ENCODE measurements at places on chromosomes 1 and 21. TPM values are rescaled to one million over a fixed set of nuclear protein-coding genes. Genes with fewer than 3 reads are reported as not detected.
A peak's percentile ranks its signal among the peaks of the same experiment; 100 is the strongest.

DNA sequence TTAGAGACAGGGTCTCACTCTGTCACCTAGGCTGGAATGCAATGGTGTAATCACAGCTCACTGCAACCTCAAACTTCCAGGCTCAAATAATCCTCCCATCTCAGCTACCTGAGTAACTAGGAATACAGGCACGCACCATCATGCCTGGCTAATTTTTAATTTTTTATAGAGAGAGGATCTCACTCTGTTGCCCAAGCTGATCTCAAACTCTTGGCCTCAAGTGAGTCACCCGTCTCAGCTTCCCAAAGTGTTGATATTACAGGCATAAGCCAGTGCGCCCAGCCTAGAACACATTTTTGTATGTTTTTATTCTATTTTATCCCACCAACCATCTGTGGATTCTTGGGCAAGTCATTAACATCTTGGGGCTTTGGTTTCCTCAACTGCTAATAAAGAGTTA lies 100.5 kb downstream of the AK5 start:
- DNase-seq, result no peak

DNA sequence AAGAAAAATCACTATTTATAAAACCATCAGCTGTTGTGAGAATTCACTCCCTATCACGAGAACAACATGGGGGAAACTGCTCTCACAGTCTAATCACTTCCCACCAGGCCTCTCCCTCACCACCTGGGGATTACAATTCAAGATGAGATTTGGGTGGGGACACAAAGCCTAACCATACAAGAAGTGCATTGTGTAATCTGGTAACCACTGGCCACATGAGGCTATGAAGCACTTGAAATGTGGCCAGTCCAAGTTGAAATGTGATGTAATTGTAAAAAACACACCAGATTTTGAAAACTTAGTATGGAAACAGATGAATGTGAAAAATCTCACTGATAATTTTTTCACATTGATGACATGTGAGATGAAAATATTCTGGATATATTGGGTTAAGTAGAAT lies 293.8 kb downstream of the TTLL7 start:
- peak; percentile 5 for DNase-seq

DNA sequence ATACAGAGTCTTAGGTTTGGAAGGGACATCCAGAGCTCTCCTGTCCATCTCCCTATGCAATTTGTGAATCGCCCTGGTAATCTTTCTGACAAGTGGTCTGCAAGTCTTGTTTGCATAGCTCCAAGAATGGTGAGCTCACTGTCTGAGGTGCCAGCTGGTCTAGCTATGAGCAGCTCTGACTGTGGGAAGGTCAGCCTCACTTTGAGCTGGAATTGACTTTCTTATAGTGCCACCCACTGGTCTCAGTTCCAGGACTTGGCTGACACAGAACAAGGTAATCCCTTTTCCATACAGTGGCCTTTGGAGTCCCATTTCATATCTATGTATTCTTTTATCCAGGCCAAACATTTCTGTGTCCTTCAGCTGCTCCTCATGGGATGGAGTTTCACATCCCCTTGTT lies 95.6 kb upstream of the C8B start:
- peak; percentile 81 for DNase-seq

DNA sequence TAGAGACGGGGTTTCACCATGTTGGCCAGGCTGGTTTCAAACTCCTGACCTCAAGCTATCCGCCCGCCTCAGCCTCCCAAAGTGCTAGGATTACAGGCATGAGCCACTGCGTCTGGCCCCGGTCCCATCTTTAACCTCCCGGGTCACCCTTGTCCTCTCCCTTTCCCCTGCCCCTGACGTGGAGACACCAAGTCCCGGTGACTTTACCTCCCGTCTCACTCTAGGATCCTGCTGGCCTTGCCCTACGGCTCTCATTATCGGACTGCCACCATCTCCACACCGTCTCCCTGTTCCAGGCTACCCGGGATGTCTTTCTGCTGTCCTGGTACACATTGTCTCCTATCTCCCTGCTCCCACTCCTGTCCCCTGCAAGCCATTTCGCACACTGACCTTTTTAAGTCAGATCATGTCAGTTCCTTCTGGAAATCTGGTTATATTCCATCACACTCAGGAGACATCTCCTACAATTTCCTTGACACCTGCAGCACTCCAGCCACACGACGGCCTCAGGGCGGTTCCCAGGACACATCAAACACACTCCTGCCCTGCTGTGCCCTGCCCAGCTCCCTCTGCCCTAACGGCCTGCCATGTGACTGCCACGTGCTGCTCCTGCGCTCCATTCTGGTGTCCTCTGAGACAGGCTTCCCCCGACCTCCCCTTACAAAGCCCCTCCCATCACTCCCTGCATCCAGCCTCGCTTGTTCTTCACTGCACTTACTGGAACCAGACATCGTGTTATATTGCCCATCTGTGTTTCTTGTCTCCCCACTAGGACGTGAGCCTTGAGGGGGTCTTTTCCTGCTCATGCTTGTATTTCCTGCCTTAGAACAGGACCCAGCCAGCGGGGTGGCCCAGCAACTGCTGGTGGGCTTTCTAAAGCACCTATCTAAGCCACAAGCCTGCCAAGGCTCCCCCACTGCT lies 32.7 kb downstream of the TTC39A start:
- DNase-seq, result no peak

- no peak for DNase-seq
Measured at GRCh38 chr1:186463926-186464325, 3.0 kb upstream of the PDC start.

ZNF695 gene
- 1.2 TPM for total RNA-seq

ARL8A gene
- total RNA-seq, result 32.5 TPM

VSIG8 gene
- total RNA-seq, result not detected
